ENCODE measurements at places on chromosomes 5 and 9.
A peak's percentile ranks its signal among the peaks of the same experiment; 100 is the strongest.

GRCh38 chr9:96574455-96574854 is 45.2 kb downstream of the CDC14B start:
- ATAC-seq, result no peak

- no peak for ATAC-seq
Observed at GRCh38 chr5:157578079-157578780, 2.7 kb upstream of the ADAM19 start.

DNA sequence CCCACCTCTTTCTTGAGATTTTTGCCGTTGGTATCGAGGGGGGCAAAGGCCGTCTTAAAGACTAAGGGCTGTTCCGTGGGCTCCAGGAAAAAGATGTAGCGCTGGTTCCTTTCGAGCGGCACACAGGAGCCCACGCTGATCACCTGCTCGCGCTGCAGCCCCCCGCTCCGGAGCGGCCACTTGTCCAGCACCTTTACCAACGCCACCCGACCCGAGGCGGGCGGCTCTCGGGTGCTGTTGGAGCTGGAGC is 781 bp downstream of the NRG2 start:
- ATAC-seq, result peak; percentile 18

DNA sequence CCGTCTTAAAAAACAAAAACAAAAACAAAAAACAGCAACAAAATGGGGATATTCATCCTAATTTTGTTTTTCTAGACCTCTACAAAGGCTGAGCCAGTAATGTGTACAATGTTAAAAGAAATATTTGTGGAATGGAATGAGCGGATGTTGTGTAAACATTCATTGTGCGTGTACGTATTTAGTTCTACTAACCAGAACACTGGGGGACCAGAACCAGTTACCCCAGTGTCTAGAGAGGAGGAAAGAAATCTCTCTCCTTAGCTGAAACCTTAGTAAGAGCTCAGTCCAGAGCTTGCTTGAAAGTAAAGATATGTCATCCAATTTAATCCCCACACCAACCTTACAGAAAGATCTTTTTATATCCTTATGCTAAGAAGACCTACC is 106.7 kb upstream of the CPEB4 start:
- no peak for ATAC-seq

GRCh38 chr5:41735213-41735612 is 135.0 kb downstream of the OXCT1 start:
- no peak for ATAC-seq

DNA sequence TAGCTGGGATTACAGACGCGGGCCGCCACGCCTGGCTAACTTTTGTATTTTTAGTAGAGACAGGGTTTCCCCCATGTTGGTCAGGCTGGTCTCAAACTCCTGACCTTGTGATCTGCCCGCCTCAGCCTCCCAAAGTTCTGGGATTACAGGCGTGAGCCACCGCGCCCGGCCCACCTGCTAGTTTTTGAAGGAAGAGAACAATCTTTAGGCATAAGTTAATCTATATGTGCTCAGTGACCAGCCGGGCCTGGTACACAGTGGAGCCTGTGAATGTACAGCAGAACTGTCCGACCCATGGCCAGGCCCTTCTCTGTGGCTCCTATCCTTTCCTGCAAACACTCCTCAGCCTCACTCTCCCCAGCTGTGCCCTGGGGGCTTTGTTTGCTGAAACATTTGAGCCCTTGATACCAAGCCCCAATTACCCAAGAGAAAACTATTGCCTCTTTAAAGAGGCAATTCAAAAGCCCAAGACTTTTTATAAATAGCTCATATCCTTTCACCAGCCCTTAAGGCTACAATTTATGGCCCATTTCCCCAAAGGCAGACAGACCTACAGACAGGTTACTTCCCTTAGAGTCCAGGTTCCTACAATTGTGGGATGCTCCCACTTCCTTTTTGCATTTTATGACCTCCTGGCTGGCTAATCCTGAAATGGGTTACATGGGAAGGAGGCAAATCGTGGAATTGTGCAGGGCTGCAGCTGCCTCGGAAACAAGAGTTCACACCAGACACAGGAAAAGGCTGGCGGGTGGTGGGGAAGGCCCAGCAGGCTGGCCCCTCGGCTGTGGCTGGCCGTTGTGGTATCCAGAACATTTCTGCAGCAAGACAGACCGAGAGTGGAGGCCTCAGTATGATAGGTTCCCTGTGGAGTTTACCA is 37.5 kb downstream of the SPRY4 start:
- ATAC-seq, result no peak

GRCh38 chr5:110909950-110910349 is 161.6 kb upstream of the TSLP start:
- ATAC-seq, result no peak

- no peak for ATAC-seq
Observed at GRCh38 chr9:79447762-79448161, 124.0 kb upstream of the TLE4 start.

- ATAC-seq, result no peak
Observed at GRCh38 chr5:135473956-135474670, 22.0 kb upstream of the TIFAB start.

- ATAC-seq, result no peak
Observed at GRCh38 chr9:16221366-16221765, 649.1 kb downstream of the BNC2 start.

DNA sequence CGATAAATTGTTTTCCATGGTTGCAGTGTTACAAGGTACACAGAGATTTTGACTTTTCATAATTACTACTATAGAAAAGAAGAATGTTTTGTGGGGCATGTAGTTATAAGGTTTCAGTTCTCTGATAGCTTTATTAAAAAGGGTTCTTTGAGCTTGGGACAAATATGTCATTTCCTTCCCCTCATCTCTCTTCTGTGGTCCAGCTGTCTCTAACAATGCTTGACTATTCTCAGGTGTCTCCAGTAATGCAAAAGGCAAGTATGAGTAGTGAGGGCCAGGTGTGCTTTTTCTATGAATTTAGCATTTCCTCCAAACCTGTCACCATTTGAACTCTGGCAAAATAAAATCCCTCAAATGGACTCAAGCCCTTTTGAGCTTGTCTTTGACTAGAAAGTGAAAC is 84.3 kb downstream of the SLF1 start:
- ATAC-seq, result no peak

GRCh38 chr5:55231919-55232270 is 1.5 kb downstream of the CCNO start:
- no peak for ATAC-seq

- ATAC-seq, result no peak
Observed at GRCh38 chr9:122822938-122823337, 5.5 kb downstream of the PDCL start.

- ATAC-seq, result peak; percentile 43
Observed at GRCh38 chr9:89919171-89919681, 314.4 kb downstream of the GADD45G start.

DNA sequence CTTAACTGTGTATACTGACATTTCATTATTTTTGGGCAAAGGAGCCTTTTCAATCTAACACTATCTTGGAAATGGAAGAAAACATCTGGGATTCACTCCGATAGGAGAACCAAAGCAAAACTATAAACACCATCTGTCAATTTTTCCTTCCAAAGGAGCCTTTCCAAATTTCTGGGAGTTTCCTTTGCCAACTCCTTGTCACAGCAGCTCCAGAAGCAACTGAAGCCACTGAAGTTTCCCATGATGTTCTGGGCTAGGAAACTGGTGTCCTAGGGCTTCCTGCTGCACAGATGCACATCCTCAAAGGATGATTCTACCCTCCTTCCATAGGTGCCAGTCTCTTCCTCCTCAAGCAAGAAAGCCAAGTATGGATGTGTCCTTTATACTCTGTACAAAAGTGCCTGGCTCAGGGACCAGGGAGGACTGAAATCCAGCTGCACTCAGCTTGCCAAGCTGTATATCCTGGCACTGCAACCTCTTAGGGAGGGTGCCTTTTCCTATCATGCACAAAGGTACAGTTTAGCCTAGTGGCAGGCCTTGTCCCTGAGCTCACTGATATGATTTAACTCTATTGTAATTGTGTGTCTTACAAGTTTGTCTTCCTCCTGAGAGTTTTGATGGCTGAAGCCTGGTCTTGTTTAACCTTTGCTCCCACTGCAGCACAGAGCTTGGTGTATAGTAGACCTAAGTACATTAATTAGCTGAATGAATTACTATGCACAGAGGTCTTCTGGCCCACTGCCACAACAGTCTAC is 8.4 kb upstream of the UBAP1 start:
- peak; percentile 71 for ATAC-seq

- no peak for ATAC-seq
Observed at GRCh38 chr9:69195668-69196067, 21.6 kb downstream of the TJP2 start.

DNA sequence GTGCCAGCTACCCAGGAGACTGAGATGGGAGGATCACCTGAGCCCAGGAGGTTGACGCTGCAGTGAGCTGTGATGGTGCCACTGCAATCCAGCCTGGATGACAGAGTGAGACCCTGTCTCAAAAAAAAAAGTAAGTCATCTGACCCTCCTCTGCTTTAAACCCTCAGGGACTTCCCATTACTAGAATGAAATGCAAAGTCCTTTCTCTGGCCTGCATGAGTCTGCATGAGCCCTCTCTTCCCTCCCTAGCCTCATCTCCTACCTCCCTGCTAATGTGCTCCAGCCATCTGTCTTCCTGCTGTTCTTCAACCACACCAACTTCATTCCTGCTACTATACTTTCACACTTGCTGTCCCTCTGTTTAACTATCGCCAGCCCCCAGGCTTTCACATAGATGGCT is 15.3 kb downstream of the IL5 start:
- no peak for ATAC-seq

GRCh38 chr9:77305622-77306400 is 128.5 kb downstream of the VPS13A start:
- ATAC-seq, result peak; percentile 97

DNA sequence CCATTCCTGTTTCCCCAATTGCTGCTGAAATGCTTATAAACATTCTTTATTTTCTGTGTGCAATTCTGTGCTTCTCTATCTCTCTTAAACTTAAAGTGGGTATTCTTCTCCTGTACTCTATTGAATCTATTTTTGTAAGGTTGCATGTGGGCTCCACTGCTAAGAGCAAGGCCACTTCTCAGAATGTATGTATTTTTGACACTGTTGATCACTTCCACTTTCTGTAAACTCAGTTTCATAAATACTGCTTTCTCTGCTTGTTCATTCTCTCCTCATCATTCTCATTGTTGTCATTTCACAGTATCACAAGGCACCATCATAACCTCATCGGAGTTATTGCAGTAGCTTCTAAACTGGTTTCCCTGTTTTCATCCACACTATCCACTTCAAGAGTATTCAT is 483.0 kb upstream of the CDH18 start:
- ATAC-seq, result no peak

- no peak for ATAC-seq
Observed at GRCh38 chr9:121383715-121384114, 13.7 kb upstream of the STOM start.

Data from esophagus mucosa (tissue), 1 donor.